ENCODE measurements at places on chromosomes 5 and 9. TPM values are rescaled to one million over a fixed set of nuclear protein-coding genes. Genes with fewer than 3 reads are reported as not detected.

The C1QTNF2 gene
- total RNA-seq, result not detected

The DENND1A gene
- 23.0 TPM for total RNA-seq

The F12 gene
- 1.7 TPM for total RNA-seq

The SIT1 gene
- not detected for total RNA-seq

The TXNDC8 gene
- not detected for total RNA-seq

The C5orf52 gene
- not detected for total RNA-seq

The ORM1 gene
- total RNA-seq, result not detected

The KIAA1958 gene
- total RNA-seq, result 1.6 TPM

The APBA1 gene
- total RNA-seq, result 12.1 TPM

The SLC1A1 gene
- total RNA-seq, result 27.1 TPM

The SLC6A3 gene
- not detected for total RNA-seq

The GPR151 gene
- total RNA-seq, result not detected

The CENPK gene
- 88.7 TPM for total RNA-seq

The CDH6 gene
- total RNA-seq, result 0.13 TPM

The TAF11L2 gene
- total RNA-seq, result not detected

The SPATA31C1 gene
- total RNA-seq, result not detected

The KIF24 gene
- total RNA-seq, result 7.3 TPM

The GNA14 gene
- total RNA-seq, result 5.2 TPM

The LHX6 gene
- total RNA-seq, result under 0.01 TPM

The IDNK gene
- 3.8 TPM for total RNA-seq

The WNT8A gene
- not detected for total RNA-seq

The PGGT1B gene
- 18.3 TPM for total RNA-seq

The PRSS3 gene
- 24.4 TPM for total RNA-seq

The LSM11 gene
- 10.5 TPM for total RNA-seq

The PCDHGA6 gene
- total RNA-seq, result 2.1 TPM

The CYSRT1 gene
- total RNA-seq, result 0.29 TPM

The TYRP1 gene
- 0.66 TPM for total RNA-seq

The CCNI2 gene
- not detected for total RNA-seq

The PCDHB15 gene
- total RNA-seq, result 0.14 TPM

The SH2D3C gene
- 39.9 TPM for total RNA-seq

The SLC31A1 gene
- total RNA-seq, result 22.2 TPM

The FANCG gene
- 39.3 TPM for total RNA-seq

The SLC4A9 gene
- total RNA-seq, result not detected

The GRM6 gene
- not detected for total RNA-seq

The CDKN2B-AS1 gene
- total RNA-seq, result 1.4 TPM

The THBS4 gene
- not detected for total RNA-seq

The SH3PXD2B gene
- total RNA-seq, result 36.3 TPM

The AGGF1 gene
- total RNA-seq, result 22.7 TPM
